ENCODE measurements at places on chromosomes 6 and 20.
A peak's percentile ranks its signal among the peaks of the same experiment; 100 is the strongest.

- peak; percentile 62 for DNase-seq
These were observed 703 bp downstream of the SNX9 start for GRCh38 chr6:157823528-157824370.

GRCh38 chr20:62239278-62239879 is 1.1 kb downstream of the OSBPL2 start:
- no peak for DNase-seq

- no peak for DNase-seq
These were observed 51.9 kb downstream of the HIVEP2 start for GRCh38 chr6:142893088-142893487.

DNA sequence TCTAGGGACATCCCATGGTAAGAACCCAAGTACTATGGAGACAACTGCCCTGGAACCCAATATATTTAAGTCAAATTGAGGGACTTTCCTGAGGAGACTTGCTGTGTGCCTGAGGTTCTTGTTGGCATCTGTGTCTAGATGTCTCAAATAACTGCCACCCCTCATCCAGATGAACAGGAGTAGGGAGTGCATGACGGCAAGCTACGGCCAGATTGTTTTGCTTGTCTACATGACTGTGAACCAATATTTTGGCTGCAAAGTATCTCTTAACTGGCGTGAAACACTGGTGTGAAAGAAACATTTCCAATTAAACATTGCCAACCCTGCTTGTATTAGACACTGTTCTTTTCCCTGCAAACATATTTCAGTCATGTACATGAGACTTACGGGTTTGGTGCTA is 52.4 kb upstream of the SIM1 start:
- no peak for DNase-seq

DNA sequence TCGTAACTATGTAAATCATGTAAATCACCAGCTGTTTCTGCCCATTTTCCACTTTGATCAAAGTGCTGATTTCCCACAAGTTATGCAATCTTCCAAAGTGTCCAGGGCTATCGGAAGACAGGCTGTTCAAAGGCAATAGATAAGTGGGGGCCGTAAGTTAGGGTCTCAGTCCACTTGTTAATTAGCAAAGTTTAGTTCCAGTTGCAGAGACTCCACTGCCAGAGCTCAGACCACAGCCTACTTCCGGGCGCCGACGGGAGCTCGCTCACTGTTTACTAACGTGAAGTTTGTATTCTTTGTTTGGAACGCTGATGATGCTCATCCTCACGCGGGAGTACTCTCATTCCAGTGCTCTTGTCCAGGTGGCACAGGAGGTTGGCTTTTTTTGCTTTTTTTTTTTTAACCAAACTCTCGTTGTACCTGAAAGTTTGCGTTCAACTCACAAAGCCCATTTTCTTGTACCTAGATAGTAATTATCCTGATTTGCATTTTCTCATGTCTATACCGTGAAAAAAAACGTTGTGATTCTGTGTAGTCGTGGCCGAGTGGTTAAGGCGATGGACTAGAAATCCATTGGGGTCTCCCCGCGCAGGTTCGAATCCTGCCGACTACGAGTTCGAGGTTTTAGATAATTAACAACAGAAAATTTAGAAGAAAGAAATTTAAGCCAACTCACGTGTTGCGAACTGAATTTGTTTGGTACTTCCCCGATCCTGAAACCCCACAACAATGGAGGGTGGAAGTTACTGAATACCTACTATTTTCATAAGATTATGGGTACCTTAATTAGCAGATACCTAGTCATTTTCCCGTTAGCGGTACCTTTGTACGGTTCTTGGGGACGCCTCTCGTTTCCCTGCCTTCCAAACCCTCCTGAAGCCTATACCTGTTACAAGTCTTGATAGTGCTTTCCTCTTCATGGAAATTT is 29.9 kb upstream of the ZNF184 start:
- DNase-seq: peak; percentile 68

GRCh38 chr6:37525460-37526357 is 26.0 kb upstream of the CCDC167 start:
- DNase-seq: no peak

DNA sequence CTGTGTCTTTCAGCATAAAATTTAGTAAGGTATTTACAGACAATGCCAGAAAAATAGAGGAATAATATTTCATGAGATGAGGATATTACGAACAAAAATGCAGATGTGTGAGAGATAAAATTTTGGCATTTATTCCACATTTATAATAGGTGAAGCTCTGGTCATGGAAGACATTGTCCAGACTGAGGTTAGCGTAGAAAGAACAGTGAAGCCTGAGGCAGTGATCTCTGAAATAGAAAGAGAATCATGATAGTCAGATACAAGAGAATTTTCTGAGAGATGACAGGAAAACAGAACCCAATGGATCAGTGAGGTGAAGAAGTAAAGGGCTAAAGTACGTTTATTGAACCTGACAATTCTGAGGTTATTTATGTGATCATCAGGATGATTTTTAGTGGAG is 1155.9 kb upstream of the GJE1 start:
- DNase-seq: no peak

- DNase-seq: no peak
These were observed 6.8 kb upstream of the SLC35B3 start for GRCh38 chr6:8442150-8442549.

DNA sequence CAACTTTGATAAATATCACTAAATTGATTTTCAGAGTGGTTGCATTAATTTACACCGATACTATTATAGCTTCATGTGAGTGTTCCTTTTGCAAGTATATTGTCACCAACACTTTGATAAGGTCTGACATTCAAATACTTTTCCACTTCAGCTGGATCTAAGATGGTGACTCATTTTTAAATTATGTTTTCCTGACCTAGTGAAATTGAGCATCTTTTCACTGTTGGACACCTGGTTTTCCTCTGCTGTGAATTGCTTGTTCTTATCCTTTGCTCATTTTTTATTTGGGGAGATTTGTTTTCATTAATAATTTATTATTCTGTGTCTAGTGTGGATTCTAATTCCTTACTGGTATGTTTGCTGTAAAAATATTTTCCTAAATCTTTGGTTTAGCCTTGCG is 85.2 kb upstream of the PRDM1 start:
- DNase-seq: no peak

DNA sequence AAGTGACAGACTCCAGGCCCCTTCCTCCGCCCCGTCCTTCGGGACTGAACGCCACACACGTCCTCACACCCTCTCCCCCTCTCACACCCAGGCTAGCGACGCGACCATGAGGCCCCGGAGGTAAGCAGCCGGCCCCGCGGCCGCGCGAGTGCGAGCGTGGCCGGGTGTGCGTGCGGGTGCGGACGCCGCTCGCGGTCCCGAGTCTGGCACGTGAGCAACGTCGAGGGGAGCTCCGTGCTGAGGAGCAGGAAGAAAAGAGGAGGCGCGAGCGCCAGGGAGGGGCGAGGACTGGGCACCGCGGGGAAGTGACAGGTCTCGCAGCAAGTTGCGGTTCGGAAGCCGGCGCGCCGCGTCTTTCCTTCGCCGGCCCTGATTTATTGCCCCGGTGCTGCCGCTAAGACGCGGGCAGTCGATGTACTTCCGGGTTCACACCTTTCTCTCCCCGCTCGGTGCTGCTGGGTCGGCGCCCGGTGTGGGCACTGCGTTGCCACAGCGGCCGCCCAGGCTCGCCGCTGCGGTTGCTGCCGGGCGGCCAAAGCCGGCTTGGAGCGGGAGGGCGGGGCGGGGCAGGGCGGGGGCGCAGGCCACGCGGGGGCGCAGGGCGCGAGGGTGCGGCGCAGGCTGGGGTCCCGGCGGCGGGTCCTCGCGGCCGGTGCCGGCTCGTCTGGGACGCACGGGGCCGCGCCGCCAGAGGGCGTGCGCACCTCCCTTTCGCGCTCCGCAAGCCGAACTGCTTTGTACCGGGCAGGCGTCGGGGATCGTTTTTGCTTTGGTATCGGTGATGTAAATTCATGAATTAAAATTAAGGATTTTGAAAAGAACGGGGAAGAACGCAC is 15.8 kb upstream of the LIN28B start:
- DNase-seq: no peak

- DNase-seq: no peak
These were observed 186.9 kb upstream of the SLC24A3 start for GRCh38 chr20:19025430-19026120.

GRCh38 chr6:108362455-108362854 is 67.6 kb downstream of the AFG1L start:
- DNase-seq: no peak

DNA sequence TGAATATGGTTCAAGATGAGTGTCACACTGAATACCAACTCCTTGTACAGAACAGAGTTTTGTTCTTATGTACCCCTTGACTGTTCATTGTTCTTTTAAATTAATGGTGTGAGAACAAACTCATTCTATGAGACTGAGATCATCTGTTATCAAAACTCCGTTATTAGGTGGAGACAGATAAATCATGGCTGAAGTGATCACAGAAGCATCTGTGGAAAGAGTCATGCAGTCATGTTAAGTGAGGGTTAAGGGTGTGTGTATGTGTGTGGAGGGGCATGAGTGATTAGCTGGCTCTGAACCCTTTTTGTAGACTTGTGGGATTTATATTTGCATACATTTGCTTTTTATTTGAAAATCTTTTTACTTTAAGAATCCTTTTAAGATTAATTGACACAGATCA is 24.7 kb downstream of the ADGRG6 start:
- no peak for DNase-seq

Data from HCT116 (cell line).